ENCODE measurements at places on chromosomes 3 and 15. TPM values are rescaled to one million over a fixed set of nuclear protein-coding genes. Genes with fewer than 3 reads are reported as not detected.

GRCh38 chr3:10852066-10852808 is 36.2 kb downstream of the SLC6A11 start:
- no peaks in the 10 kb centered on the region for H3K36me3 ChIP-seq
- no peak overlapping the region for H3K27ac ChIP-seq
- no peak overlapping the region for H3K4me3 ChIP-seq
- no peak for DNase-seq
- no peaks in the 10 kb centered on the region for H3K4me1 ChIP-seq
- H3K27me3 ChIP-seq, result peaks cover 26% of the 10 kb centered on the region

DNA sequence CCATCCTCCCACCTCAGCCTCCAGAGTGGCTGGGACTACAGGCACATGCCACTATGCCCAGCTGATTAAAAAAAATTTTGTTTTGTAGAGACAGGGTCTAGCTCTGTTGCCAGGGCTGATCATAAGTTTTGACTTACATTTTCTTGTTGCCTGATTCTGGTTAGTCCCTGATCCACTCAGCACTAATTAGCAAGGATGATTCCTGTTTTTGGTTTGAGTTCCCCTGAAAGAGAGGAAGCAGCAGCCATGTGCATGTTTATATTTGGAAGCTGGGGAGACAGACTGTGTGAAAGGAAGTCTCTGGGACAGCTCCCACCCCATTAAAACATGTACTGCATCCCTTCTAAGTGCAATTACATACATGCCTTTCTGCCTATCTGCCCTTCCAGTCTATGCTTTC is 3.6 kb upstream of the NCK1 start:
- DNase-seq, result no peak
- H3K4me3 ChIP-seq, result no peak overlapping the region
- no peaks in the 10 kb centered on the region for H3K36me3 ChIP-seq
- no peaks in the 10 kb centered on the region for H3K27me3 ChIP-seq

DNA sequence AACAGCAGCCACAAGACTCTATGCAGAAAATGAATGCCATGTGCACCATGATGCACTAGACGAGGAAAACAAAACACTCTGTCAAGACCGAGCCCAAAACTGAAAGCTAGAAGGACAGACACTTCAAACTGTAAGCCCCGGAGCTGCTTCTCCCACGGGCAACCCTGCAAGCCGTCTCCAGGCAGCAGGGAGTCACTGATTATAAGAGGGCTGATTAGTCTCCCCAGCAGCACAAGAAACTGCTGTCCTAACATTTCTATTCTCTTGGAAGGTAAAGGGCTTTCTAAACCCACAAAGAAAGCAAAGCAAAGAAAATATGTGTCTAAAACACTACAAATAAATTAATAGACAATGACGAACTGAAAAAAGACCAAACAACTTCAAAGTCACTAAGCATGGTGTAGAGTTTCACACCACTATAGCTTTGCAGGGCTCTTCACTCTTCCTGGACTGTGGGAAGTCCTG is 15.5 kb downstream of the TBC1D2B start:
- H3K27ac ChIP-seq, result peak overlapping the region; percentile 48
- H3K27me3 ChIP-seq, result no peaks in the 10 kb centered on the region
- no peak for DNase-seq

GRCh38 chr3:187987187-187987586 is 166.8 kb upstream of the LPP start:
- H3K4me3 ChIP-seq, result no peak overlapping the region
- H3K27me3 ChIP-seq, result no peaks in the 10 kb centered on the region
- no peaks in the 10 kb centered on the region for H3K4me1 ChIP-seq
- H3K36me3 ChIP-seq, result no peaks in the 10 kb centered on the region
- DNase-seq, result no peak

DNA sequence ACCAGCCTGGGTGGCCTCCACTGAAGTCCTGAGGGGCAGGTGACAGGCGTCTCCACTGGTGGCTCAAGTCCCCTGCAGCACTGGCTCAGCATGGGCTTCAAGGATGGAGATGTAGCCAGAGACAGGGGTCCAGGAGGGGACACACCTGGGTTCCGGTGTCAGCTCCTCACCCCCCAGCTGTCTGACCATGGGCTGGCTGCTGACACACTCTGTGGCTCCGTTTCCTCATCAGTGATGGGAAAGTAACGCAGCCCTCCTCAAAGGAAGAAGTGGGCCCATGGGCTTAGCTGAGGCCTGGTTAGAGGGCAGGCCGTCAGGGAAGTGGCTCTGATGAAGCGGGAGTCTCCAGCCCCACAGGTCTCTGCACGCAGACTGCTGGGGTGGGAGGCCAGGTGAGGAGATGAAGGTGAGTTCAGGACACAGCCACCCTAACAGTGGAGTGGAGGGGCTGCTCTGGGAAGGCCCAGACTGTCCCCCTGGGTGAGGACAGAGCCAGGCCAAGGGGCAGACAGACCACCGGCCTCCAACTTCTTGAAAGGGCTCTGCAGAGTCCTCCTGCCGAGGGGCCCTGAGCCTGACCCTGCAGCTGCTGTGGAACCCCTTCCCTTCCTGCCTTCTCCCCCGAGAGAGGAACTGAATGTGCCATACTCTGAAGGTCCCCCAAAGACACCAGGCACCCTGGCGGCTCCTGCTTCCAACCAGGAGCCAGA is 24.0 kb downstream of the PSTPIP1 start:
- H3K36me3 ChIP-seq, result no peaks in the 10 kb centered on the region
- no peak overlapping the region for H3K27ac ChIP-seq
- DNase-seq, result no peak
- peaks cover 4% of the 10 kb centered on the region for H3K27me3 ChIP-seq
- H3K4me1 ChIP-seq, result peaks cover 7% of the 10 kb centered on the region

GRCh38 chr3:192364316-192364715 is 363.0 kb downstream of the FGF12 start:
- no peak overlapping the region for H3K27ac ChIP-seq
- no peaks in the 10 kb centered on the region for H3K27me3 ChIP-seq
- no peak overlapping the region for H3K4me3 ChIP-seq
- peaks cover 27% of the 10 kb centered on the region for H3K4me1 ChIP-seq

GRCh38 chr3:113404637-113405036 is 36.7 kb downstream of the CFAP44 start:
- no peak overlapping the region for H3K27ac ChIP-seq
- peaks cover 7% of the 10 kb centered on the region for H3K36me3 ChIP-seq
- no peak for DNase-seq
- H3K4me3 ChIP-seq, result no peak overlapping the region
- no peaks in the 10 kb centered on the region for H3K4me1 ChIP-seq

FSIP1 gene
- 4.6 TPM for total RNA-seq

ROPN1 gene
- not detected for total RNA-seq

Measured in esophagus muscularis mucosa (tissue), 4 donors.